Effector memory CD4-positive, alpha-beta T cell (primary cell): ENCODE measurements at places on chromosomes 5 and 9.

GRCh38 chr9:98917746-98918487, 25.8 kb upstream of the COL15A1 start:
- no peak for DNase-seq

DNA sequence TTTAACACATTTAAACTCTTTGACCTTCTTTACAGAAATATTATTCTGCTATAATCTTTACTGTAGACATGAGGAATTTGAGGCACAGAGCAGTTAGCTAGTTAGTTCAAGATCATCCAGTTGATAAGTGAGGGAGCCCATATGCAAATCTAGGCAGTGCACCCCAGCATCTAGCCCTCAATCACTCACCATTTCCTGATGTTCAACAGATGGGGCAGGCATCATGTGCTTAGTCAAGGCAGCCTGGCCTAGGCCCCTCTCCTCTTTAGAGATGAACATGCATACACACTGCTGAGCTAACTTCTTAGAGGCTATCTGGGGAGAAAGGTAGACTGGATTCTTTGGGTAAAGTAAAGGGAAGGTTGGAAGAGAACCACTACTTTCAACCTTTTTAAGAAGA, 206.8 kb upstream of the SLC24A2 start:
- DNase-seq: no peak

- no peak for DNase-seq
Observed at GRCh38 chr5:93079046-93079445, 502.0 kb downstream of the NR2F1-AS1 start.

GRCh38 chr9:126860077-126860756, at the start of gene ZBTB34:
ZBTB34 (plus strand) TSS chr9:126860639; CDS start chr9:126879400, 18,761 bp downstream.
- peak; percentile 58 for DNase-seq

DNA sequence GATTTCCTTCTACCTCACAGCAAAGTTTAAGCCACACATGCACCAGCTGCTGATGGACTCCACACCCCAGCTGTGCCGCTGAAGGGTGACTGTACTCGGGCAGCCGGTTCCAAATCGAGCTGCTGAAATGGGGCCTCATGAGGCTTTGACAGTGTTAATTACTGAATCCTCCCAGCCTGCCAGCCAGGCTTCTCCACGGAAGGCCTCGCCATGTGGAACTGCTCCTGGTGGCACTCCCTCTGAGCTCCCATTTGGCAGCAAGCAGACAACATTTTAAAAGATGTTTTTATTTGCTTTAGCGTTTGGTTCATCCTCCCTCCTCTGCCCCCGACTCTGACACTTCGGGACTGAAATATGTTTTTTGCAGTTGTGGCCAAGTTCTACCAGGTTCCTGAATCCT, 479.4 kb upstream of the MPDZ start:
- DNase-seq: no peak

GRCh38 chr5:95801532-95801931, 21.0 kb downstream of the GLRX start:
- DNase-seq: no peak

DNA sequence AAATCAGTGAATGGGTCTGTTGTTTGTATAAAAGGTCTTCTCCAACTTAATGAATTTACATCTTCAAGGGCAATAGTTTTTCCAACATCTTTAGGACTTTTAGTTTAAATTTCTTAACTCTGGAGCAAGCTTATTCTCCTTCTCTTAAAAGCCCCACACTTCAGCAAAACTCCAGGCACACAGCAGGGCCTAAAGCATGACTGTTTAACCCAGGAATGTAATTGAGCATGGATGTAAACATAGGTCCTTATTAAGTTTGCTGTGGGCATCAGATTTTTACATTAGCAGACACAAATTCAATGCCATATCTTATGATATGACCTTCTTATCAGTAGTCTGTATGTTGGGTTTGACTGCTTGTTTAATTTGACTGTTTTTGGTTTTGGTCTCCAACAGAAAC, 78.9 kb downstream of the ABCA1 start:
- DNase-seq: no peak
